ENCODE measurements at places on chromosomes 5 and 9.

DNA sequence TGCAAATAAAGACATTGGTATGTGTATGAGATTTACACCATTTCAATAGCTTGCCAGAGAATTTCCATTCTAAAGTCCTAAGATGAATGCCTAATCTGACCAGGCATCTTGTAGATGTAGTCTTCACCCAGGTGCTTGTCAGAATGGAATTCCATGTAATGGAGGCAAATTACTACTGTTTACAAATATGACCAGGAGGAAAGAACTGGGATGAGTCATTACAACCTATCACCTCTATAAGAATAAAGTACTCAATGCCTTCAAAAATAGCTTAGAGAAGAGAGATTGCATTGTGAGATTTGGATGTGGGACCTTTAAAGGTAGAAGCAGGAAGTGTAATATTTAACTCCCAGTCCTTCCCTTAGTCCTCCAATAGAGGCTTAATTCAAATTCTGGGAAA, 507.0 kb upstream of the PTGER4 start:
- DNase-seq: peak; percentile 22

- no peak for DNase-seq
Measured at GRCh38 chr5:1461396-1461795, 16.2 kb upstream of the SLC6A3 start.

- no peak for DNase-seq
Measured at GRCh38 chr5:14342306-14342705, 199.2 kb downstream of the TRIO start.

GRCh38 chr9:136013524-136014034, 52.4 kb upstream of the UBAC1 start:
- DNase-seq: no peak

DNA sequence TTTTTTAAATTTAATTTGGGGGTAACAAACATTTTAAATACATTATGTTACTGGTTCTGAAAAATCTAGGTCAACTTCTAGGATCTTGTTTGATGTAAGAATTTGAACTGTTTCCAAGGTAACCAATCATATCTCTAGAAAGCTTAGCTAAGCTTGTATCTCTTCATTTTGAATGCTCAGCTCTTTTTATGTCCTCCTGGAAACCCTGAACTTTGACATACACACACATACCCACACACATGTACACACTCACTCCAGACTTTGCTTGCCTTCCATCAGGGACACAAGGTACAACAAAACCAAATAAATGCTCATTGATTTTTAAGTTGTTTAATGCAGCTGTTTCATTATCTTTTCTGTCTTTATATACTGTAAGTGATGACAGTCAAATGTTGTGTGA, 178.5 kb downstream of the RAB3C start:
- DNase-seq: no peak

DNA sequence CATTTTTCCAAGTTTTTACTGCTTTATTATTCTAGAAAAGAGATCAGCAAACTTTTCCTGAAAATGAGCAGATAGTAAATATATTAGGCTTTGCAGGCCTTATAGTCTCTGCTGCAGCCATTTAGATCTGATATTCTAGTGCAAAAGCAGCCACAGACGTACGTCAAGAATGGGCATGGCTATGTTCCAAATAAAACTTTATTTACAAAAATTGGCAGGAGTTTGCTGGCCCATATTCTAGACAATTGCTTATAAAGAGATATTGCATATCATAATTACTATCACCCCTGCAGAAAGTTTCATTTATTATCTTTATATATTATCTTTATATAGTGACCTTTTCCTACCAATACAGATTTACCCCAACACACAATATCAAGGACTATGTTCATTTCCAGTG, 161.9 kb upstream of the ACOT12 start:
- no peak for DNase-seq

DNA sequence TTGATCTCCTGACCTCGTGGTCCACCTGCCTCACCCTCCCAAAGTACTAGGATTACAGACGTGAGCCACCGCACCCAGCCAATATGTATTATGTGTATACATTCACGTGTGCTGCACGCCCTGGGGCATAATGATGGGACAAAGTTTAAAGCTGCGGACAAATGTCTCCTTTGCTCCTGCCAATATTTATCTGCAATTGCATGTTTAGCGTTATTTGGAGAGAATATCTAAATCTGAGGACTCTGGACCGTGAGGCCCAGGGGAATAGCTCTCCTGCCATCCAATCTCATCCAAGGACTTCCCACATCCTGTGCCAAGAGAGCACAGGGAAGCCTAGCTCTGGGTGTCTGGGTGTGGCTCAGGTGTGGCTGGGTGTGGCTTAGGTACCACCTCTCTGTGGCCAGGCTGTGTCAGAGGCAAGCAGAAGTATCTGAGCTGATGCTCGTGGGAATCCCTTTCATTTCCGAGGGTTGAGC, 6.9 kb upstream of the BOD1 start:
- no peak for DNase-seq

- DNase-seq: no peak
Measured at GRCh38 chr9:81035171-81035570, 654.2 kb downstream of the TLE1 start.

DNA sequence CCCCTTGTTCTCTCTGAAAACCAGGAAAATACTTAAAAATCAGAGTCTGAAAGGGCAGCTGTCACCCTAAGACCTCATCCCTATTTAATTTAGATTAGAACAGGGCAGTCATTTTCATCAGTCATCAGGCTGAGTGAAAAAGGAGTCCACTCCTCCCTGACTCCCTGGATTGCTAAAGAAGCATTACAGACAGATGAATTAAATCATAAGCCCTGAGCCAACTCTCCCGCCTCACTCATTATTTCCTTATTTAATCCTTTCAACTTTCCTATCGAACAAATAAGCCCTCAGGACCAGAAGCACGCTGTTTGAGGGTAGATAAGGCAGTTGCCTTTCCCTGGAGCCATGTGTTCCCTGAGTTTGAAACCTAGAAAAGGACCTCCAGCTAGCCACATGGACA, 201.9 kb upstream of the ANKRD55 start:
- DNase-seq: no peak

All from kidney capillary endothelial cell (primary cell).